ENCODE measurements at places on chromosomes 3 and 15.

GRCh38 chr3:25355034-25355885 is 72.8 kb upstream of the RARB start:
- no peak for DNase-seq

- no peak for DNase-seq
Measured at GRCh38 chr3:194298331-194299227, 52.5 kb downstream of the CPN2 start.

GRCh38 chr3:172188511-172188910 is 149.1 kb downstream of the FNDC3B start:
- DNase-seq, result no peak

- no peak for DNase-seq
Measured at GRCh38 chr3:49329186-49329585, 10.7 kb downstream of the USP4 start.

DNA sequence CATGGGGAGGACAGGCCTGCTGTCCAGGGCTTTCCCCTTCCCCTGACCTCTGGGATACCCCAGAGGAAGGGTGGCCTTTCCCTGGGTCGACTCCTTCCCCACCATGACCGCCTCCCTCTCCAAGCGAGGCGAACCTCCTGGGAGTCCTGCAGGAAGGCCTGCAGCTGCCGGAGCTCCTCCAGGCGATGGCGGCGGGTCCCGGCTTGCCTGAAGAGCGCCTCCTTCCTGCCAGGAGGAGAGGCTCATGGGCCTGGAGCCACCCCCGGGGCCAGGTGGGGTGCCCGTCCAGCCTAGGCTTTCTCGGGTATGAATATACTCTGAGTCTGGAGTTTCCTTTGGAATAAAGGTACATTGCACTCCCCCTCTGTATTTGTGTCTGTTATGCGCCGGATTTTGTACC is 20.1 kb downstream of the PLA2G4B start:
- no peak for DNase-seq

GRCh38 chr3:189690237-189690636 is 59.0 kb downstream of the TP63 start:
- DNase-seq, result no peak

GRCh38 chr3:9439331-9439730 is 41.9 kb downstream of the SETD5 start:
- no peak for DNase-seq

DNA sequence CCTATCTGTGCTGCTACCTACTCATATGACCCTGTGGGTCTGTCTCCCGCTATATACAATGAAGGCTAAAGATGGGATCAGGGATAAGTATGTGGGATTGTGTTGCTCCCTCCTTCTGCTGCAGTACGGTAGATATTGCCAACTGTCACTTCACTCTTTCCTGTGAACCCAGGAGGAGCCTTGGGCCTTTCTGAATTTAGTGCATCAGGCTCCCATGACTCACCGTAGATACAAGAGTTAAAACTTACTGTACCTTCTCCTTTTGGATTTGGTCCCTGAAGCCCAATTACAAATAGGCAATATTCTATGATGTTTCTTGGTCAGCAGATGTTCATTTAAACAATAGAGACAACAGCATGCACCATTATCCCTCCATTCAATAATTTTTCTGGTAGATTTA is 27.4 kb downstream of the MITF start:
- no peak for DNase-seq

DNA sequence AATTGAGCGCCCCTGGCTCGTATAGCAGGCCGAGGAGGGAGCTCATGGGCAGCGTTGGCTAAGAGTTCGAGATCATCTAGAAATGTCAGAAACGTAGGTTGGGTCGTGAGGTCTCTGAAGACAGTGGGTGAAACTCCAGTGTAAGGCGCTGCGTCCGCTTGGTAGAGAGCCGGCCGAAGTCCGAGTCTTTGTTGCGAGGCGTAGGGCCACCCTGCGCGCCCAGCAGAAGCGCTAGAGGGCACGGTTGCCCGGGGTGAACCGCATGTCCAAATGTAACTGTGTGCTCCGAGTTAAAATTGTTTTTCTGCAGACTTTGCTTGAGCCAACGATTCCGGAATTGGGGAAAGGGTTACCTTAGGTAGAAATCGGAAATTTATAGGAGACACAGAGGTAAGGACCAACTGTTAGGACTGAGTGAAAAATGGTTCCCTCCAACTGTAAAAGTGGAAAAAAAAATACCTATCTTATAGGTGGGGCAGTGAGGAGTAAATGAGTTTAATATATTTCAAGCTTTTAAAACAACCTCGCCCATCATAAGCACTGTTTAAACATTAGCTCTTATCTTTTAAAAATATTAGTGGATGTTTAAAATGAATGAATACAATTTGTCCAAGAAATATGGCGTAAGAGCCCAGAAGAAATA is 993 bp upstream of the SIAH2 start:
- no peak for DNase-seq

DNA sequence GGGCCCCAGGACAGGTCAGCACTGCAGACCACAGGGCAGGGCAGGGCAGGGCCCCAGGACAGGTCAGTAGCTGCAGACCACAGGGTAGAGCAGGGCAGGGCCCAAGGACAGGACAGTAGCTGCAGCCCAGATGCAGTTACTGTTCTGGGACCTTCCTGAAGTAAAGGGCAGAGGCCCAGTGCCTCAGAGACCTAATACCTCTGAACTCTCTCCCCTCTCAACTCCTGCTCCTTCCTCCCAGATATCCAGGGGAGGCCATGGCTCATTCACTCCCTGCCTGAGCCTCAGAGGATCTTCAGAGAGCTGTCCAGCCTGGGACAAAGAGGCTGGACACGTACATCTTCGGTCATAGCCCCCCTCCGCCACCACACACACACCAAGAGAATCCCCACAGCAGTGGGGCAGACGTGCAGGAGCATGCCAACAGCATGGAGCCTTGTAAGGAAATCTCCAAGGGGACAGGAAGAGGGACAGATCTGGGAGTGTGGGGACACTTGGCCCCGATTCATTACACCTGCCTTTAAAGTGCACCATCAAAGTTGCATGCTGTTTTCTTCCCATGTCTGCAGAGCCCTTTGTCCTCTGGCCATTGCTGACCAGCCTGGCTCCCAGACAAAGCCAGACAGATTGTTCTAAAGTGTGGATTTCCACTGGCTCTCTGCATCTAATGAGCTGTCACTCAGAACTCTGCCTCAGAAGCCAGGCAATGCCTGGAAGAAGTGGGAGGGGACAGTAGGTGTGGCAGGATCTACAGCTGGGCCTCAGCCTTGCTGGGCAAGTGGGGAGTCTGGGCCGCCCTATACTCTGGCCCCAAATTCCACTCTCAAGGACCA is 24.2 kb upstream of the BUB1B start:
- DNase-seq, result no peak

- no peak for DNase-seq
Measured at GRCh38 chr3:190183121-190183520, 62.4 kb upstream of the P3H2 start.

GRCh38 chr3:74089814-74090213 is 465.1 kb upstream of the PDZRN3 start:
- no peak for DNase-seq
